ENCODE measurements at places on chromosomes 6 and 20. TPM values are rescaled to one million over a fixed set of nuclear protein-coding genes. Genes with fewer than 3 reads are reported as not detected.

The ELOVL2 gene
- total RNA-seq, result 0.87 TPM

- ATAC-seq, result no peak
Observed at GRCh38 chr20:19327401-19327800, 115.0 kb downstream of the SLC24A3 start.

DNA sequence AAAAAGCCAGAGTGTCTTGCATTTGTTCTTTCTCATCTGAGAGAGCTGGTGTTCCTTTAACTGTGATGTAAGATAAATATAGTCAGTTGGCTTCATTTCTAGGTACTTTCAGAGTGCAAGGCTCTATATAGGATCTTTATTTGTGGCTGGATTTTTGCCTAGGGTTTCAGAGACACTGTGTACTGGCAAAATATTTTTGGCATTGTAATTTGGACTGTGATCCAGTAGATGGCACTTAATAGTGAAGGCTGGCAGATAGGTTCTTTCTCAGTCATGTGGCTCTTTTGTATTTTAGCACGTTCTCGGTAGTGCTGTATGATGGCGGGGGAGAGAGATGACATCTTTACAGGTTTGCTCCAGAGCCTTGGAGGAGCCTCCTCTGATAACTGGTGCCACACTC is 26.8 kb upstream of the SLC35B3 start:
- ATAC-seq, result no peak

DNA sequence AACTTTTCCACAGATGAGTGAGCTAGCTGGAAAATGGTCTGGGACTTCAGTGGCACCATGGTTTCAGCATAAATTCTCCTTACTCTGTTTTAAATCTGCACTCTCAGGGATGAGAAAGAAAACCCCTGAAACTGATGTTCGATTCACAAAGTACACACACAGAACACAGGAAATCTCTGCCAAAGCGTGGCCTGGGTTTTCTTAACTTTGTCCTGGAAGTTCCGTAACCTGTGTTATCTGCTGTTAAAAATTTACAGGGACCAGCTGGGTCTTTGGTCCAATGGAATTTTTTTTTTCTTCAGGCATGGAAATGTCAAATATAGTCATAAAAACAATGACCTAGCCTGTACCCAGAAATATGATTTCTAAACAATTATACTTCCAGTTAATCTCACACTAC is 7.3 kb downstream of the SCML4 start:
- no peak for ATAC-seq

DNA sequence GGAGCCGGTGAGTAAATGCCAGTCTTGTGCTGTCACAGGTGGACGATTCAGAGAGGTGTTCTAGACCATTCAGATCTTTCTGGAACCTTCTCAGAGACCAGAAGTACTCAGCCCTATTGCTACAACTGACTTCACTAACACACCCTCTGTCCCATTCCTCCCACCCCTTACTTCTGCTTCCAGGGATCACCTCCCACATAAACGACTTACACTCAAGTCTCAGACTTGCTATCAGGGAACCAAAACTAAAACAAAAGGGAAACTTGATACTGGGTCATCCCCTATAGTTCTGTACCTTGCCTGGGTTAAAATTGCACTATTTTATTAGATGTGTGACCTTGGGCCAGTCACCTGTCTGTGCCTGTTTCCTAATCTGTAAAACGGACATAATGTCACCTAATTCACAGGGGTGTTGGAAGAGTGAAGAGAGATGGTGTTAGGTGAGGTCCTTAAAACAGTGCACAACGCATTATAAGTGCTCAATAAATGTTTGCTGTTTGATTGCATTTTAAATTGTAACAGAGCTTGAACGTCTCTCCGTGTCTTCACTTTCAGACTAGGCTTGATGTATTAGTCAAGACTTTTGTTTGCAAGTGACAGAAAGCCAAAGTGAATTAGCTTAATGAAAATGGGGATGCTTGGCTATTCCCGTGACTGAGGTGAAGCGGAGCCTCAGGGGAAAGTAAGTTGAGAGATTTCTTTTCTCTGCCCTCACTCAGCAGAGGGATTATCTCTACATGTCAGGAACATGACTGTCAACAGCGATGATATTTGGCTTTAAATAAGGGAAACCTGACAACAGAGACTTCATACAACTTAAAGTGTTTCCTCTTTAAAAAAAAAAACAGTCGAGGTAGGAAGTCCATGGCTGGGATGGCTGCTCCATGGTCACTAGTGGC is 3.0 kb upstream of the SRXN1 start:
- no peak for ATAC-seq

The ARMH2 gene
- total RNA-seq, result 0.54 TPM

- peak; percentile 69 for ATAC-seq
Observed at GRCh38 chr6:128491610-128492206, 28.7 kb downstream of the PTPRK start.

The AFG1L gene
- total RNA-seq, result 7.6 TPM

The MACROD2 gene
- 12.1 TPM for total RNA-seq

GRCh38 chr6:41518118-41518517 is 28.1 kb upstream of the FOXP4 start:
- ATAC-seq, result no peak

The FAM120B gene
- 24.6 TPM for total RNA-seq

GRCh38 chr20:43736588-43737158 is 9.9 kb upstream of the GTSF1L start:
- no peak for ATAC-seq

The CD164 gene
- total RNA-seq, result 170 TPM

DNA sequence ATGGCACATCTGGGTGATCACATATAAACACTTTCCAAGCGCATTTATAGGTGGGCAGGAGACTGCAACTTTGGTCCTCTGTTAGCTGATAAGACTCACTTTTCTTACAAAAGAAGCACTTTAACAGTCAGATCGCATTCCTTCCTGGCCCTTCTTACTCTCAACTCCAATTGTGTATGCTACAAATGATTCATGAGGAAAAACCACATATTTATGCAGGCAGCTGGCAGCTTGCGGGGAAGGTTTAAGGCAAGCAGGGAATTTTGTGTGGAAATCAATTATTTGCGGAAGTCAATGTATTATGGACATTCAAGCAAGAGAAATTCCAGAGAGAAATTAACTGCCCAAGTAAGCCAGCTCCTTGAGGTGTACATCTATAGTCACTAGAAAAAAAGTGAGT is 194.0 kb downstream of the PKHD1 start:
- no peak for ATAC-seq

The AMD1 gene
- 71.8 TPM for total RNA-seq

GRCh38 chr20:618980-619379 is 8.9 kb upstream of the TCF15 start:
- no peak for ATAC-seq

DNA sequence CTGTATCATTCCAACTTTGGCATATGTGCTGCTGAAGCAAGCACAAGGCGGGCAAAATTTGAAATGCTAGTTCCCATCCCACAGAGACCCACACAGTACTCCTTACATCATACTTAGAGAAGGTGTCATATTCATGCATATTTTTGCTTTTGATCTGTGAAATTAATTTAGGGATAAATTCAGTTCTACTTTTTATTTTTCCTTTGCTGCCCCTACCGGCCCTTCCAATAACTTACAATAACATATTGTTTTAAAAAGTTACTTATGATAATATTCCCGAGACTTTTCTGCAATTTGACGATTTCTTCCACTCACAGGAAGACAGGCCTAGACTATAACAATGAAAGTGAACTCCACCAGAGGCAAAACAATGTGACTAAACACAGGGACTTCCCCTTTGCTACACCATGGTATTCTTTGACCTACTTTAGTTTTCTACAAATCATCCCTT is 35.0 kb downstream of the SESN1 start:
- peak; percentile 62 for ATAC-seq

The F13A1 gene
- 192 TPM for total RNA-seq

- ATAC-seq, result no peak
Observed at GRCh38 chr20:48453477-48454093, 374.2 kb downstream of the PREX1 start.
